ENCODE measurements at places on chromosomes 6 and 20.

GRCh38 chr6:17240803-17241500 is 40.2 kb upstream of the RBM24 start:
- no peak for DNase-seq

GRCh38 chr20:22366631-22367030 is 217.7 kb downstream of the FOXA2 start:
- DNase-seq: no peak

DNA sequence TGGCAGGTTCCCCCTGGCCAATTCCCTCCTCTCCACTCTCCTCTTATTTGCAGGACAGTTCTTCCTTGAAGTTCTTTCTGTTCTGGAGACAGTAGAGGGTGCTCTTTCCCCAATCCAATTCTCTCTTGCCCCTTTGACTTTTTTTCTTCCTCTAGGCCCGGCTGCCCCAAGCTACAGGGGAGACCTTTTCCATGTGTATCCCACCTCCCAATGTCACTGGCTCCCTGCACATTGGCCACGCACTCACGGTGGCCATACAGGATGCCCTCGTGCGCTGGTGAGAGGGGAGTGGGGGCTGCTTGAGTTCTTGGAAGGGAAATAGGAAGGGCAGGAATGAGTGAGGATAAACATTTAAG is 1.5 kb downstream of the VARS2 start:
- DNase-seq: no peak

DNA sequence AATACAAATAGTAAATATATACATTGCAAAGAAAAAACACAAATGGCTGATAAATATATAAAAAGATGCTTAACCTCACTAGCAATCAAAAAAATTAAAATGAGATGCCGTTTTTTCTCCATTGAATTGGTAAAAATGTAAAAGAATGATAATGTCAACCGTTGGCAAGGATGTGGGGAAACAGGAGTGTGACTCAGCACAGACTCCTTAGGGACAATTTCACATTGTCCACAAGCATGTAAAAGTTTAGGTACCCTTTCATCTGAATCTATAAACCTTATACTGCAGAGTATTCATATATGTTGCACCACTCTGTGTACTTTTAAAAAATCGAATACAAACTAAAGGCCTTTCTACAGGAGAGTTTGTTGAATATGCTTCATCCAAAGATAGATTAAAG is 143.1 kb upstream of the RREB1 start:
- no peak for DNase-seq

- no peak for DNase-seq
Measured at GRCh38 chr20:7454047-7454446, 486.2 kb downstream of the HAO1 start.

DNA sequence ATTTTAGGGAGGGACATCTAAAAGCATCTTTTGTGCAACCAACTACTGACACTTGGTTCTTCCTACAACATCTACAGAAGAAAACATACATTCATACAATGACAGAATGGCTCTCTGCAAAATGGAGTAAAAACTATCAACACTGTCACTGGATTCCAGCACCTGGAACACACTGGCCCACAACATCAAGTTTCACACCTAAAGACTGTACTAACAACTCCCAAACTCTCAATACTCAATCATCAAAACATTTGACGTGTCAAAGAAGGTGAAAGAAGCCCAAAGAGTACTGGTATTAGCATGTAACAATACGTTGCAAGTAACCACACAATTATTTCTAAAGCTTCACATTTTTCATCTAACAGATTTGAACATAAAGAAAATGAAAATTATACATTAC is 2.1 kb downstream of the CPNE1 start:
- no peak for DNase-seq

DNA sequence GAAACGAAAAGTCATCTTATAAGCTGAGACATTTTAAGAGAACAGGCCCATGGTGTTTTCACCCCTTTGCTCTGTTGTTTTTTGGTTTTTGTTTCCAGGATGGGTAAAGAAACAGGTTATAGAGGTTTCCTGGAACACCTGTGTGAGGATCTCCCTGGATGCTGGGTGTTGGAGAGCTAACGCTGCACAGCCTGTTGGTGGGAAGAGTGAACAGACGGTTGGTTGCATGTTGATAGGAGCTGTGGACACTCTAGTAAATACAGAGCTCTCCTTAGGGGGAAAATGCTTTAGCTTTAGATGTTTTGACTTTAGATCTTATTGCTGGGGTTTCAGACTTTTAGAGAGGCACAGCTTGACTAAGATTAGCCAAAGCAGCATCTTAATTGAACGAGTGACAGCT is 235.2 kb downstream of the SOX4 start:
- no peak for DNase-seq

- no peak for DNase-seq
Measured at GRCh38 chr6:157536223-157536545, 155.2 kb downstream of the ZDHHC14 start.

GRCh38 chr6:16873698-16874097 is 112.4 kb upstream of the ATXN1 start:
- DNase-seq: no peak

GRCh38 chr20:51017251-51017650 is 5.7 kb downstream of the KCNG1 start:
- DNase-seq: no peak

GRCh38 chr6:7554533-7555275 is 13.2 kb downstream of the DSP start:
- DNase-seq: no peak

- DNase-seq: no peak
Measured at GRCh38 chr20:54456423-54456822, 19.0 kb upstream of the DOK5 start.
